ENCODE measurements at places on chromosomes 5 and 9.

DNA sequence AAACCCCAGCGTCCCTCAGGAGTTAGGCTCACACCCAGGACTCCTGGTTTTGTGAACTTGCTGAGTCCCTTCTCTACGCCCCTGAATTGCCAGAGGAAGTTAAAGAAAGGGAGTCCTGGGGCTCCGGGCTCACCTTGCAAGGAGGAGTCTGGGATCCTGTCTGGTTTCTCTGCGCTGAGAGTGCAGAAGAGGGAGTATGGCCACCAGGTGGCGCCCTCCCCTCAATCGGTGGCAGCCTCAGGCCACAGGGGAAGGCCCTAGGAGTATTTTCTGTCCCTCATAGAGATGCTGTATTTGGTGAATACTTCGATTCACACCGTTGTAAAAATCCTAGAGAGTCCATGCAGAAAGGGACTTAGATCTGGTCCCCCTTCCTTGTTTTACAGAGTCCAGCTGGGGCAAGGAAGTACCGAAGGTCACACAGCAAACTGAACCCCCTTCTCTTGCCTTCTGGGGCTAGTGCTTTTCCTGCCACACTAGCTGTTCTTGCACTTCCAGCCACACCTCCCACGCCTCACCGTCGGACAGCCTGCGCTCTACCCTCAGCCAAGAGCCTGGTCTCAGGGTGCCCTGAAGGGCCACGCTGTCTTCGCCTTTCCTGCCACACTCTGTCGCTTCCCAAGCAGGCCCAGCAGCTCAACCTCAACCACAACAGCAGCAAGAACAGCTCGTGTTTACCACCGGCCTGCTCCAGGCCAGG lies 10.2 kb downstream of the HAND1 start:
- DNase-seq: peak; percentile 78

GRCh38 chr9:99748266-99748665 lies 73.4 kb upstream of the NR4A3 start:
- no peak for DNase-seq

DNA sequence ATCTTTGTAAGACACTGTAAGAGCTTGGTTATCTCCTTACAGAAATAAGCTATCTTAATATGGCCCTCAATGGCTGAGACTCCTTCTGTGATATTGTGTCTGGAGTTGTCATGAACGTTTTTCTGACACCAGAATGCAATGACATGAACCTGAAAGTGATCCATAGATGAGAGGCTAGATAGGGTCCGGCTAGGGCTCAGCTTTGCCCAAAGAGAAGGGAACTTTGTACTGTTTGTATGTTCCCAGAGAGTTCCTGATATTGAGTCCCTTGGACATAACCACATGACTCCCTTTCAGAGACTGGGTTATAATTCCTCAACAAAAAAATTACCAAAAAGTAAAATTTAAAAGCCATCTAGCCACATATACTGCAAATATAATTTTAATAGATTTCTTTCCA lies 575.8 kb upstream of the CLINT1 start:
- no peak for DNase-seq

- no peak for DNase-seq
These were observed 575.3 kb downstream of the RAB3C start for GRCh38 chr5:59158165-59158564.

- no peak for DNase-seq
These were observed 164.7 kb downstream of the GNAQ start for GRCh38 chr9:77866878-77867277.

DNA sequence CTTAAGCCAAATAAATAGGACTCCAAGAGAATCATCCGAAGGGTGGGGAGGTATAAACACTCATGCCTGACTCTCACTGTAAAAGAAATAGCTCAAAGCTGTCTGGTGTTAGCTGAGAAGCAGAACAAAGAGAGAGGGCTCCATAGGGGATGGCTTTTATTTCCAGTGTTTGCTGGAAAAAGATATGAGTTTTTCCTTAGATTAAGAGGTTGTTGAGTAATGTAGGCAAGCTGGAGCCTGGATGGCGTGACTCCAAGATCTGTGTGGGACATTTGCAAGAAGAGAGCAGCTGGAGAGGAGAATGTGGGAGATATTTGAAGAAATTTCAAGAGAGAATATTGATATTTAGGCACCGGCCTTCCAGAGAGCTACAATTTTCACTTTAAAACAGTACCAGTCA lies 793.7 kb upstream of the RGMB start:
- no peak for DNase-seq
